ENCODE measurements at places on chromosomes 7 and 10.

GRCh38 chr10:76244061-76244686, 812.8 kb downstream of the LRMDA start:
- no peaks in the 10 kb centered on the region for H3K4me1 ChIP-seq
- no peaks in the 10 kb centered on the region for H3K36me3 ChIP-seq
- H3K27me3 ChIP-seq = no peaks in the 10 kb centered on the region
- DNase-seq = no peak

- H3K4me3 ChIP-seq = no peak overlapping the region
- H3K27ac ChIP-seq = no peak overlapping the region
- no peaks in the 10 kb centered on the region for H3K27me3 ChIP-seq
These were observed 142.7 kb downstream of the ADARB2 start for GRCh38 chr10:1594372-1595241.

DNA sequence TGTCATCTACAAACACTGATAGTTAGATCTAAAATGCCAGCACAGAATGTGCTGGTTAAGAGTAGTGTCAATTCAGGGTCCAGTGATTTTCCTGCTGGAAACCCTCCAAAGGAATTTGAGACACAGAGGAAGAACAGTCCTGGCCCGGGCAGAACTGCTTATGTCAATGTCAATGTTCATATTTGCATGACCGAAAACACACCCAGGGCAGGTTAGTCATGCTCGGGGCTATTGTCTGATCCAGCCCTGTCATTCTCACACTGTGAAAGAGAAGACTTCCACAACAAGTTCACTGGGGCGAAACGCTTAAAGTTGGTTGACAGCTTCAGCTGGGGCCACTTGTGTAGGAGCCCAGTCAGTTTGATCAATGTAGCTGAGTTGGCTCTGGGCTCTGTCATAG, 139.3 kb downstream of the C1GALT1 start:
- peak overlapping the region; percentile 74 for H3K27ac ChIP-seq
- no peak overlapping the region for H3K4me3 ChIP-seq

DNA sequence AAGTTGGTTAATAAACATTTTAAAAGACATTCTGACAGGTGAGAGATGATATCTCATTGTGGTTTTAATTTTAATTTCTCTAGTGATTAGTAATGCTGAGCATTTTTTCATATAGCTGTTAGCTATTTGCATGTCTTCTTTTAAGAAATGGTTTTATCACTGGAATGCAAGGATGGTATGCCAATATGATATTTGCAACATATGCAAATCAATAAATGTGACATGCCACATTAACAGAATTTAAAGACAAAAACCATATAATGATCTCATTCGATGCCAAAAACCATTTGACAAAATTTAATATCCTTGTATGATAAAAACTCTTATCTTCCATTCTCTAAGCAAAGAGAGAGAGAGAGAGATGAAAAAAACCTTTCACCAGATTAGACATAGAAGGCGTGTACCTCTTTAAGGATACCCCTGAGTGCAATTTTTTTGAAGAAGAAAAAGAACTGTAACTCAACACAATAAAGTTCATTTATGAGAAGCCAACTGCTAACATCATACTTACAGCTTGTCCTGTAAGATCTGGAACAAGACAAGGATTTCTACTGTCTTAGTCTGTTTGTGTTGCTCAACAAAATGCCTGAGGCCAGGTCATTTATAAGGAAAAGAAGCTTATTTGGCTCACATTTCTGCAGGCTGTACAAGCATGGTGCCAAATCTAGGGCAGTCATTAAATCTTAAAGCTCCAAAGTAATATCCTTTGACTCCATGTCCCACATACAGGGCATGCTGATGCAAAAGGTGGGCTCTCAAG, 39.7 kb upstream of the ZMYND11 start:
- no peak overlapping the region for H3K4me3 ChIP-seq
- H3K27ac ChIP-seq = no peak overlapping the region
- no peaks in the 10 kb centered on the region for H3K27me3 ChIP-seq
- no peaks in the 10 kb centered on the region for H3K4me1 ChIP-seq

- H3K27me3 ChIP-seq = no peaks in the 10 kb centered on the region
- no peak for DNase-seq
- no peak overlapping the region for H3K27ac ChIP-seq
- H3K36me3 ChIP-seq = no peaks in the 10 kb centered on the region
- H3K4me1 ChIP-seq = no peaks in the 10 kb centered on the region
These were observed 69.1 kb upstream of the COMTD1 start for GRCh38 chr10:75304741-75305390.

GRCh38 chr7:105006367-105007136, 7.5 kb upstream of the KMT2E start:
- peaks cover 100% of the 10 kb centered on the region for H3K4me1 ChIP-seq
- peak overlapping the region; percentile 10 for H3K27ac ChIP-seq
- H3K4me3 ChIP-seq = no peak overlapping the region
- H3K27me3 ChIP-seq = no peaks in the 10 kb centered on the region
- no peaks in the 10 kb centered on the region for H3K36me3 ChIP-seq

DNA sequence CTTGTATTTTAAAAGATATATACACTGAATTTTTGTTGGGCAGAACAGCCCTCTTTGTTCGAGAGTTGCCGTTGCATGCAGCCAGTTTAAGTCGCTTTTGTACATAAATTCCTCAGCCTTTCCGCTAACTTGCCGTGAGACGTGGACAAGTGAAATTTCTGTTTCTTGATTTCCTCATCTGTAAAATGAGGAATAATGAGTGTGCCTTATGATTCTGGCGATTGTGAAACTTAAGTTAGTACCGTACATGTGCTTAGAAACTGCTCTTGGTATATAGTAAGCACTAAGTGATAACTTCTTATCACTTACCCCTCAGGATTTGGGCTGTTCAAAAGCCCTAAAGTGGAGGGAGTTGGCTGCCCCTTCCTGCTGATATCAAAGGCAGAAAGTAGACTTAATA, 1.4 kb downstream of the CCNJ start:
- H3K27me3 ChIP-seq = no peaks in the 10 kb centered on the region
- no peak for DNase-seq

GRCh38 chr7:26155531-26156375, 3.8 kb downstream of the NFE2L3 start:
- no peak for DNase-seq
- H3K27ac ChIP-seq = peak overlapping the region; percentile 69
- no peaks in the 10 kb centered on the region for H3K36me3 ChIP-seq
- H3K4me3 ChIP-seq = no peak overlapping the region

DNA sequence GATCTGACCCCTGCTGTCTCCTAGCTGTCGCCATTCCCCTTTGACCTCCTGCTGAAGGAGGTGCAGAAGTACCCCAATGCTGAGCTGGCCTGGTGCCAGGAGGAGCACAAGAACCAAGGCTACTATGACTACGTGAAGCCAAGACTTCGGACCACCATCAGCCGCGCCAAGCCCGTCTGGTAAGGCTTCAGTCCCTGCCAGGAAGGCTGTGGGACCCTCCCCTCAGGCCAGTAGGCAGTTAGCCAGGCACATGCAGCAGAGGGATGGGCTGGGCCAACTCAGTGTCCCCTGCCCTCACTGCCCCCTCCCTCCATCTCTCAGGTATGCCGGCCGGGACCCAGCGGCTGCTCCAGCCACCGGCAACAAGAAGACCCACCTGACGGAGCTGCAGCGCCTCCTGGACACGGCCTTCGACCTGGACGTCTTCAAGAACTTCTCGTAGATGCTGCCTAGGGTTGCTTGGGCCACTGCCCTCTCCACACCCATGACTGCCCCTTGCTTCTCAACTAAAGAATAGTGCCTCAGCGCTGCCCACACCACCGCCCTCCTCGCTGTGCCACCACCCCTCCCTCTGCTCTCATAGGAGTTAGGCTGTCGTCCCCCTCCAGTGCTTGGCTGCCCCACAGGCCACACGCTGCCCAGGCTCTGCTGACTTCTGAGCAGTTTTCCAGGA, 41.0 kb upstream of the ZMIZ2 start:
- no peak overlapping the region for H3K27ac ChIP-seq
- no peaks in the 10 kb centered on the region for H3K4me1 ChIP-seq
- DNase-seq = peak; percentile 67
- H3K36me3 ChIP-seq = peaks cover 64% of the 10 kb centered on the region
- no peak overlapping the region for H3K4me3 ChIP-seq

DNA sequence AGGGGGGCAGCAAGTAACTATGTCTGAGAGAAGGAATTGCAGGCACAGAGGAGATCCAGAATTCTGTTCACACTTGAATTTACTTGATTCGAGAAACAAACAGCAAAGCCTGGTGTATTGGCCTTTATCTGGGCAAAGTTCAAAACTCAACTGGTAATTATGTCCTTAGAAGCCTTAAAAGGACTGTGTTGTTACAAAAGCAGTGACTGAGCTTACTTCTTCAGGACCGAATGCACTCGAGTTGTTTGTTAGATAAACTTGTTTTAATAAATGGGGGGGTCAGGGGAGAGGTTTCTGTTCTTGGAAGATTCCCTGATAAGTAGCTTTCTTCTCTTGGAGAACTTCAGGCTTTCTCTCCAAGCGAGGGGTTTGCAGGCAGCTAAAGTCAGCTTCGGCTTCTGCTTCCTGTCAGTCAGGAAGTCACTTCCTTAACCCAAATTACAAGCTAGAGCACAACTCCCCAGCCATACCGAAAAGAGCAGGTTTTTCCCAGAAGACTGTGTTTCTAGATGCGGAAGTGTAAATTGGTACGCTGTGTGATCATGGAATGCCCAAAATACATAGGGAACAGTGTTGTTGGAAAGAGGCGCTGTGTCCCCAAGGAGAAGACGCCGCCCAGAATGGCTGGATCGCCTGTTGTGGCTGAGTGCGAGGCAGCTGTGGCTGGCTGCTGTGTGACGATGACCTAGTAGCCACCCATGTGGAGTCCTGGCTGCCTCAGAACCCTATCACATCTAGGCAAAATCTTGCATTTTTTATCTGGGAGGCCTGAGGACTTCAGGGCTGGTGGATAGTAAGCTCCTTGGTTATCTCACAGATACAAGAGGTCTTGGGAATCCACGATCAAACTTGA, 110.4 kb downstream of the TCF7L2 start:
- peak overlapping the region; percentile 10 for H3K27ac ChIP-seq
- H3K36me3 ChIP-seq = no peaks in the 10 kb centered on the region
- no peaks in the 10 kb centered on the region for H3K27me3 ChIP-seq
- no peak overlapping the region for H3K4me3 ChIP-seq
- H3K4me1 ChIP-seq = peaks cover 20% of the 10 kb centered on the region

DNA sequence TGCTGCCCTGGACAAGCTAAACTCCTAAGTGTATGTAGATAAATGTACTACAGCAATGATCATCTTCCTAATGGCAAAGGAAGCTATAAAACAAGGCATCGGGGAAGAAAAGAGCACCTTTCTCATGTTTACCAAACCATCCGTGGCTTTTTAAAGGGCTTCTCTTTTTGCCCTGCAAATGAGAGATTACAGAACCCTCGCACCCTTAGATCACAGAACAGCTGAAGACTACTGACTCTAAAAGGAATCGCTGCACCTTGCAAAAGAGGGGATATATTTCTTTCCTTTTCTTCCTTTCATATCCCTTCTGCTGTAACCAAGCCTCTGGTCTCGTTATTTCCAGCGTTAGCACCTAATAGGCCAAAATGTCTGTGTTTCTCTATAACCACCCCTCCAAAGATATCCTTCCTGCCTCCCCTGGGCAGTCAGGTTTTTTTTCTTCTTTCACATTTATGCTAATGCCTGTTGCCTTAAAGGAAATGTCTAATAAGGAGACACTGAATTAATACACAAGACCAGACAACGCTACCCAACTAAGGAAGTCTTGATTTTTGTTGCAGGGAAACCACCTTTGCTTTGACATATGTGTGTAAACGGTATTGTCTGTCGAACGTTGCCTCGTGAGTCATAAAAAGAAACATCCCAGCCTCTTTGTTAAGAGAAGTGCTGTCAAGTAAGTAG, 10.5 kb downstream of the ST8SIA6 start:
- DNase-seq = no peak
- H3K36me3 ChIP-seq = no peaks in the 10 kb centered on the region
- no peak overlapping the region for H3K27ac ChIP-seq
- H3K27me3 ChIP-seq = no peaks in the 10 kb centered on the region

DNA sequence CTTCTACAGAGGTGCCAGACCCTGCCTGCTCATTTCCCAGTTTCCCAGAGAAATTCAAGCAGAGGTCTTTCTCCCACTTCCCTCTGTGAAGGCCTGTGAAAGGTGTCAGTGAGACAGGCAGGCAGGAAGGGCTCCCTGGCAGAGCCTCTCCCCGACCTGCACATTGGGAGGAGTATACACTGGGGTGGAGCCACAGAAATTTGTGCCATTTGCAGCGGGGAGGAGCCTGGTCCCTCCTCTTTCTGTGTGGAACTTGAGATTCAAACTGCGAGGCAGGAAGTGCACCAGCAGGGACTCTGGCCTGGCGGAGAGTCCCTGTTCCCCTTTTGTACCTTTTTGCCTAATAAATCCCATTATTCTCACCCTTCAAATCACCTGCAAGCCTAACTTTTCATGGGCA, 54.6 kb upstream of the OPN4 start:
- no peaks in the 10 kb centered on the region for H3K4me1 ChIP-seq
- no peaks in the 10 kb centered on the region for H3K36me3 ChIP-seq
- DNase-seq = no peak
- no peaks in the 10 kb centered on the region for H3K27me3 ChIP-seq
- no peak overlapping the region for H3K27ac ChIP-seq

DNA sequence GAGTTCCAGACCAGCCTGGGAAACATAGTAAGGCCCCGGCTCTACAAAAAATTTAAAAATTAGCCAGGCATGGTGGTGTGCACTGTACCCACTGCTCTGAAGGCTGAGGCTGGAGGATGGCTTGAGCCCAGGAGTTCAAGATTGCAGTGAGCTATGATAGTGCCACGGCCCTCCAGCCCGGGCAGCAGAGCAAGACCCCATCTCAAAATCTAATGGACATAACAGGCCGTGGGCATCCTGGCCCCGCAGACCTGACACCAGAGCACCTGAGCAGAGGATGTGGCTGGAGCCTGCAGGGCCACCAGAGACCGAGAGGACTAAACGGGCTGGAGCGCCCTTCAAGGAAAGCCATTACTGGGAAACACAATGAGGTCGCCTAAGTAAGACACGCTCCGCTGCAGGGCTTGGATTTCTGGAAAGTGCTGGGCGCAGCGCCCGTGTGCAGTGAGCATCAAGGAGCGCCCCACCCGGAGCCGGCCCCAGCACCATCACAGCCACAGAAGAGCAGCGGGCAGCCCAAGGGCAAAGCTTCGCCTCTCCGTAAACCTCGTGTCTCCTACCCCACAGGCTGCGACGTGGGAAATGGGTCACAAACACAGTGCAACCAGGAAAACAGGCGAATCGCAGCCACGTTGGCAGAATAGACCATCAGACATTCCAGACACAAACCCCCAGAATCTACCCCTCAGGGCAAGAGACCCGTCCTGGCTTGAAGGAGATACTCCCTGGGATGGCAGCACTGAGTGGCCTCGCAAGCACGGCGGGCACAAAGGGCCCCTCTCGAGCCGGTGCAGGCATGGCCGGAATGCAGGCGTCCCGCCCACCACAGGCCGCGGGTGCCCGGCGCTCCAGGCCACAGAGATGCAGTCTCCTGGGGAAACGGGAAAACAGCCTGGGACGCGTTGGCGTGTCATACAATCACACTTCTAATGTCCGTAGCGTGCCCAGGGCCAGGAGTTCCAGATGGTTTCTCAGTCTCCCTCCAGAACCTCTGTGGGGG, 4.9 kb downstream of the RADIL start:
- no peak overlapping the region for H3K27ac ChIP-seq
- DNase-seq = no peak
- peaks cover 16% of the 10 kb centered on the region for H3K27me3 ChIP-seq
- no peak overlapping the region for H3K4me3 ChIP-seq
- no peaks in the 10 kb centered on the region for H3K36me3 ChIP-seq
- H3K4me1 ChIP-seq = peaks cover 12% of the 10 kb centered on the region

GRCh38 chr7:110224643-110225042, 866.3 kb upstream of the LRRN3 start:
- H3K4me3 ChIP-seq = no peak overlapping the region
- H3K4me1 ChIP-seq = no peaks in the 10 kb centered on the region
- H3K27ac ChIP-seq = no peak overlapping the region
- no peak for DNase-seq
- no peaks in the 10 kb centered on the region for H3K27me3 ChIP-seq

GRCh38 chr7:33725111-33726025, 180.0 kb upstream of the BMPER start:
- H3K36me3 ChIP-seq = no peaks in the 10 kb centered on the region
- H3K27me3 ChIP-seq = no peaks in the 10 kb centered on the region
- no peak overlapping the region for H3K4me3 ChIP-seq
- DNase-seq = no peak
- H3K27ac ChIP-seq = peak overlapping the region; percentile 48

All from spleen (tissue), 13 donors.